ENCODE measurements at places on chromosomes 4 and X.

- no peak for DNase-seq
Observed at GRCh38 chrX:427812-428725, 41.4 kb upstream of the PPP2R3B start.

GRCh38 chr4:143736861-143737260, 36.4 kb upstream of the FREM3 start:
- no peak for DNase-seq

GRCh38 chrX:39815631-39816030, 282.1 kb downstream of the BCOR start:
- DNase-seq = no peak

DNA sequence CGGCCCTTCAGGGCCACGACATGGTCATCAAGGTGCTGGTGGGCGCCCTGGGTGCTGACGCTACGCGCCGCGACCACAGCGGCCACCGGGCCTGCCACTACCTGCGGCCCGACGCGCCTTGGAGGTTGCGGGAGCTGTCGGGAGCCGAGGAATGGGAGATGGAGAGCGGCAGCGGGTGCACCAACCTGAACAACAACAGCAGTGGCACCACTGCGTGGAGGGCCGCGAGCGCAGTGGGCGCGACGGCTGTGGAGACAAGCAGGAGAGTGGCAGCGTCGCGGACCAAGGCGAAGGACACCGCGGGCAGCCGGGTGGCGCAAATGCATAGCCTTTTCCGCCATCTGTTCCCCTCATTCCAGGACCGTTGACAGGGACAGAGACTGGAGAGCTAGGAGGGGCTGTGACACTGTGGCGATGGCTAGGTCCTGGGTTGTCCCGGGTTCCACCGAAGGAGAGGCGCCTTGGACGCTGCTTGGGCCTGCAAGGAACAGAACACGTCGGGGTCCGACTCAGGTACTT, 919 bp downstream of the SOWAHD start:
- DNase-seq = peak; percentile 3

GRCh38 chrX:119337201-119337600, 61.9 kb upstream of the SLC25A43 start:
- DNase-seq = no peak

GRCh38 chr4:173211838-173212237, 43.2 kb downstream of the GALNT7 start:
- no peak for DNase-seq

- DNase-seq = no peak
Observed at GRCh38 chr4:96097040-96097607, 257.2 kb downstream of the PDHA2 start.

GRCh38 chr4:110130576-110131358, 67.6 kb downstream of the ELOVL6 start:
- DNase-seq = no peak

GRCh38 chrX:23387550-23388184, 53.0 kb downstream of the PTCHD1 start:
- no peak for DNase-seq

DNA sequence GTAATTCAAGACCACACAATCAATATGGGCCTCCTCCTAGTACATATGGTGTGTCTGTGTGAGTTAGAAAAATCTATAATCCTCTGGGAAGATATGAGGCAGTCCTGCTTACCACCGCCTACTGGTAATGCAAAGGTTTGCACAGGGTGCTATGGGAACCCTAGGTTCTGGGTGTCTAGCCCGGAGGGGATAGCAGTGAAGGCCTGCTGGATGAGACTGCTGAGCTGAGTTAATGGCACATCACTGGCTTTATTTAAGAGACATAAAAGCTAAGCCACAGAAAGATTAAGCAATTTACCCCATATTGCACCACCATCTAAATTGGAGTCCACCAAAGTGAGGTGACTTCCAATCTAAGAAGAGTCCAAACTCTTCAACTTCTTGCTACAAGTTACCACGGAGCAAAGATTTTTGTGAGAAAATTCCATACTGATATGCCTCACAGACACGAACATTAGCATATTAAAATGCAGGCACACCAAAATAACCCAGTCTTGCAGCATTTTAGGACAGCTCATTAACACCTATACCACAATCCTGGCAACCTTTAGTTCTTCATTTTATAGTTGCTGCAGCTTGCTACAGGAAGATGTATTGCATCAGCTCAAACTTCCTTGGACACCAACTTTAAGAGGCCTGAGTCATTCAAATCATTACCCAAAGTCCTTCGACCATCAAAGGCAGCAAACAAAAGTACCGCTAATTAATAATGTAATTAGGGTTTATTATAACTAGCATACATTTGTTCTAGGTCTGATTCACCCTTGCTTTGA, 13.7 kb downstream of the DGKK start:
- DNase-seq = no peak

DNA sequence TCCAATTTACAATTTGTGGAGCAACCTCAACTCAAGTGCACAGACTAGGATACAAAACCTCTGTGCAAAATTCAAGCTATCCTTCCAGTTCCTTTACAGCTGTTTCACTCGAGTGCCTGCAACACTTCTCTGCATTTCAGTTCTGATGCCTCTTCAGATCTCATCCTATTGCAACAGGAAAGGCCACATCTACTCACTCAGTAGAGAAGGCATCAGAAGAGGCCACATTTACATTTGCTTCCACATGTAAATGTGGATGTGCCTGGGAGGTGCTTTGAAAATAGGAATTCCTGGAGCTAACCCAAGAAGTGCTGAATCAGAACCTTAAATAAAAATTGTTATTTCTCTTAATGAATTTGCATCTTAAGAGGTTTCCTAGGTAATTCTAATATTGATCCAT, 45.8 kb upstream of the SERTM2 start:
- DNase-seq = no peak

GRCh38 chr4:67483868-67484602, 61.3 kb downstream of the CENPC start:
- DNase-seq = no peak

DNA sequence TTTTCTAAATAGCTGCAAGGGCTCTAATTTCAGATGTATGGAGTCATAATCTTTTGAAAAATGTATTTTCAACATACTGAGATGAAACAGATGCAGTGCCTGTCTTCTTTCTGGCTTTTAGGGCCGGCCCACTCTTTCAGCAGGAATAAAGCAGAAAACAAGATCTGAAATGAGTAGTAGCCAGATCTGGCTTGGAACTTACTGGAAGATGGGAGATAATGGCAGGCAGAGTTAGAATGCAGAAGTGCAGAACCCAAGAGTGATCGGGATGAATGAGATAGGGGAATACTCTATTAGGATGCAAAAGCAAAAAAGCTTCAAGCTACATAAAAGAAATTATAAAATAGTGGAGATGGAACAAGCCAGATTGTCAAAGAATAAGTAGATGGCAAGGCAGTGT, 1.4 kb upstream of the FAM120C start:
- DNase-seq = no peak

- DNase-seq = no peak
Observed at GRCh38 chr4:28082686-28083390, 1222.2 kb downstream of the STIM2 start.

DNA sequence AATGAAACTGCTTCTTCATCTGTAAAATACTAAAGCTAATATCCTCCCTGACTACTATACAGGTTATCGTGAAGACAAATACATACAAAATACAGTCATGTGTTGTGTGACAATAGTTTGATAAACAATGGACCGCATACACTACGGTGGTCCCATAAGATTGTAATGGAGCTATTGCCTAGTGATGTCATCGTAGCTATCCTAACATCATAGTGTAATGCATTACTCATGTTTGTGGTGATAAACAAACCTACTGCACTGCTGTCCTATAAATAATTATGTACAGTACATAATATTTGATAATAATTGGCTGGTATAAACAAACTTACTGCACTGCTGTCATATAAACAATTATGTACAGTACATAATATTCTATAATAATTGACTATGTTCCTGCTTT, 5.6 kb upstream of the NEIL3 start:
- DNase-seq = no peak

GRCh38 chrX:49211074-49211473, 11.1 kb upstream of the SYP start:
- DNase-seq = no peak

GRCh38 chr4:41129936-41130440, 84.4 kb downstream of the APBB2 start:
- no peak for DNase-seq

GRCh38 chr4:130424211-130424610, 1328.3 kb downstream of the C4orf33 start:
- DNase-seq = no peak

DNA sequence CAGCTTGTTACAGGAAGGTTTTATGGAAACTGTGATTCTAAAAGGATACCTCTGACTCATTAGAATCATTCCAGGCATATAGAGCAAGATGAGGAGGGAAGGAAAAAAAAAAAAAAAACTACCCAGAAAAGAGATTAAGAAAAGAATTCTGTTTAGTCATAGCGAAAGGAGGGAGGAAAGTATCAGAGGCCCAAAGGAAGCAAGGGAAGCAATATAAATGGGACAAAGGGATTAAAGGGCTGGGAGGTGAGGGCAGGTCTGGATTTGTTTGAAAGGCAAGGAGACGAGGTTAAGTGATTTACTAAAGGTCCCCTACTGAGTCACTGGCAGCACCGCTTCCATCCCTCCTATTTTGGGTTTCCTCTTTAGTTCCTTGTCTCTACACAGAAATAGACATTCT, 88.6 kb upstream of the IL1RAPL1 start:
- no peak for DNase-seq

- DNase-seq = no peak
Observed at GRCh38 chr4:69754926-69755580, 5.4 kb downstream of the SULT1B1 start.

DNA sequence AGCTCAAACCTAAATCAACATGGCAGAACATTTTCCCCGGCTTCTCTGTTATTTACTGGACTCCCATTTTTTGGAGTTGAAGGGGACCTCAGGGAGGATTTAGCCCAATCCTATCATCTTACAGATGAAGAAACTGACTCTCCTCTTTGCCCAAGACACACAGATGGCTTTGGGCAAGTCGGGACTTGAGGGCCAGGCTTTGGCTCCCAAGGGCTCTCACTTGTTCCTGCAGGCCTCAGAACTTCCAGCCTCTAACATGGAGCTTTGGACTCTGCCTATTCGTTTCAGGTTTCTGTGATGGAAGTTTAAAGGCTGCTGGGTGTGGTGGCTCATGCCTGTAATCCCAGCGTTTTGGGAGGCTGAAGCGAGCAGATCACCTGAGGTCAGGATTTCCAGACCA, 59.5 kb downstream of the RHOH start:
- DNase-seq = no peak

GRCh38 chr4:1996866-1997611, 11.7 kb downstream of the NELFA start:
- no peak for DNase-seq

- no peak for DNase-seq
Observed at GRCh38 chr4:148214529-148215166, 227.6 kb downstream of the NR3C2 start.

- no peak for DNase-seq
Observed at GRCh38 chr4:126761947-126762662, 870.7 kb upstream of the INTU start.

GRCh38 chr4:159778298-159778697, 675.4 kb downstream of the RAPGEF2 start:
- DNase-seq = no peak

DNA sequence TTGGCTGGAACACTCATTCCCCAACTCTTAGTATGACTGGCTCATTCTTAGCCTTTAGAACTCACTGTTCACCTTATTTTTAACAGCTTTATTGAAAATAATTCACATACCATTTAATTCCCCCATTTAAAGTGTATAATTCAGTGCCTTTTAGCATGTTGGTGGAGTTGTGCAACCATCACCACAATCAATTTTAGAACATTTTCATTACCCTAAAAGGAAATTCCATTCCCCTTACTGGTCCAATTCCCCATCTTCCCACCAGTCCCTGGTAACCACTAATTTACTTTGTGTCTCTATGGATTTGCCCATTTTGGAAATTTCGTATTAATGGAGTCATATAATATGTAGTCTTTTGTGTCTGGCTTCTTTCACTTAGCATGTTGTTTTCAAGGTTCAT, 19.7 kb downstream of the NHSL2 start:
- DNase-seq = no peak

GRCh38 chr4:120331486-120332370, 265.1 kb upstream of the MAD2L1 start:
- no peak for DNase-seq

GRCh38 chr4:44861756-44862155, 135.4 kb upstream of the GNPDA2 start:
- DNase-seq = no peak

DNA sequence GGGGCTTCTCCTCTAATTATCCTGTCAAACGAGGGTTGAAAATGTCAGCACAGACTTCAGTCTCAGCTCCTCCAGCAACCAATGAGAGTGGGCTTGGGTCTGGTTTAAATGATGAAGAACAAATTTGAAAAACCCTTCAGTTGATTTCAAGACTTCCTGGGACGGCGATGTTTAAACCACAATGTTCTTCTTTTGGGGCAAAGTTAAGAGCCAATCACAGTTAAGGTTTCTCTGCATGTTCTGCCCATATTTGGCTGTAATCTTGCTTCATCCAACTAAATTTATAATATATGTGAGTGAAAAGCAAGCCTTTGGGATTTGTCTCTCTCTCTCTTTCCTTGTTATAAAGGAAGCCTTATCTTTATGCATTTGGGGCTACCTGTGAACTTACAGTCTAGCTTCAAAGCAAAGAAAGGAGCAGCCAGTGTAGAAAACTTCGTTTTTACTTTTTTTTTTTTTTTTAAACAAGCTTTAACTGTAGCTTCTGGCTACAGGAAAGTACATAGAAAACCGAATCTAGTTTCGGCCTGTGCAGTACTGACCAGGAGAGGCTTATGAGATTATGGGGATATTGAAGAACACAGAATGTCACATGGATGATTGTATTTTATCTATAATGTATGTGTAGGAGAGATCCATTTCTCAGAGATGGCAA, 46.8 kb upstream of the FAM9C start:
- no peak for DNase-seq

DNA sequence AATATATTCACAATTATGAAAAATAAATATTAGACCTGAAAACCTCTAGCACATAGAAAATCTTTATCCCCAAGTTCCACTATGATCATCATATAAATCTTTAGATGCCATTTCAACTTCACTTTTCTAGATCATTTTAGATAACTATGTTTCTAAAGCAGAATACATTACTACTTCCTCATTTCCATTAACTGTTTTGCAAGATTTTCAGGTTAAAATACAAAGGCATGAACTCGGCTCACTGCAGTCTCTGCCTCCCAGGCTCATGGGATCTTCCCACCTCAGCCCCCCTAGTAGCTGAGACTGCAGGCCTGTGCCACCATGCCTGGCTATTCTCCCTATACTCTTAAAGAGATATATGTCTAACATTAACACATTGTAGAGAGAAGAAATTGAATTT, 1365.9 kb upstream of the AGA start:
- DNase-seq = no peak

DNA sequence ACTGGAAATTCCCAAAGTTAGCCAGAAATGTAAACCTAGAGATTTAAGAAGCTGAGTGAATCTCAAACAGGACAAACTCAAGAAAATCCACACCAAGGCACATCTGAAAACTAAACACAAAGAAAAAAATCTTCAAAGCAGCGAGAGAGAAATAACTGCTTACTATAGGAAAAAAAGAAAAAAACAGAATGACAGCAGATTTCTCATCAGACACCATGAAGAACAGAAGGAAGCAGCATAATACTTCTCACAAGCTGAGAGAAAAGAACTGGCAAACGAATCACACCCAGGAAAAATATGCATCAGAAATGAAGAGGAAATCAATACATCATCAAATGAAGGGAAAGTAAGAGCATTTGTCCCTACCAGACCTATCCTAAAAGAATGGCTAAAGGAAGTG, 236.3 kb upstream of the ADAMTS3 start:
- no peak for DNase-seq
